ENCODE measurements at places on chromosomes 11 and 22.

DNA sequence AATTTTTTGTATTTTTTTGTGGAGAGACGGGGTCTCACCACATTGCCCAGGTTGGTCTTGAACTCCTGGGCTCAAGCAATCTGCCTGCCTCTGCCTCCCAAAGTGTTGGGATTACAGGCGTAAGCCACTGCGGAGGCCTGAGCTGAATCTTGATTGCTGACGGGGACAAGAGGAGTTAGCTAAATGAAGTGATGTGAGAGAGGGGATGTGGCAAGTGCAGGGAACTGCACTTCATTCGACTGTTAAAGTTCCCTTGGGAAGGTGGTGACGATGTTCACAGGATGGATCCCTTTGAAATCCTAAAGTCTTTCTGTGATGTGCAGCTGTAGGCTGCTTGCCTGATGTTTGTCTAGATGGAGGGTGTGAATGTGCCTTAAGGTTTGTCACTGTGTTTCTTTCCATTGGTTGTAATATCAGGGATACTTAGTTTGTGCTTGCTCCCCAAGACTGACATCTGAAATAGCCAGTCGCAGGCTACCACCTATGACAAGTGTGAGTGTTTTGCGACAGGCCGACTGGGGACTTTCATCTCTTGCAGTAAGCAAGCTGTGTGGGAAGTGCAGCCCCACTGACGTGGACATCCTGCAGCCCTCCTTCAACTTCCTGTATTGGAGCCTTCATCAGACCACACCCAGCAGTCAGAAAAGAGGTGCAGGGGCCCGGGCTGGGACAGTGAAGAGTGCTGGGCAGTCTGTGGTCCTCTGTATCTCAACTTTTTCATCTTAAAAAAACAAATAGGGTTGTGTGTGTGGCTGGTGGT, 19.6 kb upstream of the CCDC134 start:
- DNase-seq = peak; percentile 81

GRCh38 chr22:49776891-49777290, 50.8 kb downstream of the BRD1 start:
- DNase-seq = no peak

DNA sequence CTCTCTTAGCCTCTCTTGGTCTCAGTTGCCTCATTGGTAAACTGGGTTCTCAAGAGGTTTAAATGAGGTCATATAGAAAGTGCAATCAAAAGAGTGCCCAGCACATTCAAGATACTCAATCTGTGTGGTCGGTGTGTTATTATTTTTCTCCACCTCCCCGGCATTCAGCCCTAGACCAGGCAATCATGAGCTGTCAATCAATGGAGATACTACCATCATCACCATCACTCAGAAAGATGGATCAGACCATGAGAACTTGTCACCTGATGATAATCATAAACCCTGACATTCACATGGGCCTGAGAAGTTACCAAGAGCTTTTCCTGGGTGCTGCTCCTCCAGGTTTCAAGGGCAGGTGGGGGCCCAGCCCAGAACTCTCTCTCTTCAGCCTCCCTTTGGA, 166.1 kb downstream of the MN1 start:
- DNase-seq = no peak

- no peak for DNase-seq
These were observed 23.4 kb downstream of the CLPB start for GRCh38 chr11:72410956-72411355.

DNA sequence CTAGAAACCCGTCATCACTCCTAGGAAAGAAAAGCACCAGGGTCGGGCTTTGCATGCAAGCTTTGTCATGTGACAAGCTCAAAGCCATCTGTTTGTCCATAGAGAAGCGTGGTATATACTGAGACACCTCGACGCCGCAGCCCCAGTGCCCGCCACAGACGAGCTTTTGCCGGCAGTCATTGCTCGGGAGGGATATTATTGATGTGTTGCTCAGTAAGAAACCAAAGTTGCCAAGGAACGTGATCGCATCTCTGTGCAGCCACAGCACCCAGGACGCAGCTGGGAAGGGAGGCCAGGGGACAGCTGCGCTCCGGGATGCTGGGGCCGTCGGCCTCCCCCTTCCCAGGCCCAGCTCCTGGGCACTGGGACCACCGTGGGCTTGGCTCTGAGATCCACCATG, 89.5 kb upstream of the KCNQ1OT1 start:
- no peak for DNase-seq

GRCh38 chr22:17368554-17369438, 464 bp upstream of the CECR2 start:
- peak; percentile 67 for DNase-seq

DNA sequence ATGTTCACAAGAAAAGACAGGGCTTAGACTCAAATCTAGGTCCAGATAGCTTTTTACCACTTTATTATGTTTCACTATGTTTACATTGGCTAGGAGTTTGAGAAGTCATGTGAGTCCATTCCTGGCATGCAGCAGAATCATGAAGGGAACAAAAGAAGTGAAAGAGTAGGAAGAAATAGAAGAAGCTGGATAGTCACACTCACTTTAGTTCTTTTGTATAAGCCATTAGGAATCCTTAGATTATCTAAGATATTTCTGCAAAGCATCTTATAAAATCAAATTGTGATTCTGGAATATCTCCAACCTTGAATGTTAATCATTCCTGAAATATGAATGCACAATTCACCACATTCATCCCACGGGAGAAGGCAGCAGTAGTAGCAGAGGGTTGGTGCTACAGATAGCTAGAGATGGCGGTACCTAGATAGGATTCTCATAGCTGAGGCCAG, 31.9 kb downstream of the MAML2 start:
- DNase-seq = peak; percentile 75

DNA sequence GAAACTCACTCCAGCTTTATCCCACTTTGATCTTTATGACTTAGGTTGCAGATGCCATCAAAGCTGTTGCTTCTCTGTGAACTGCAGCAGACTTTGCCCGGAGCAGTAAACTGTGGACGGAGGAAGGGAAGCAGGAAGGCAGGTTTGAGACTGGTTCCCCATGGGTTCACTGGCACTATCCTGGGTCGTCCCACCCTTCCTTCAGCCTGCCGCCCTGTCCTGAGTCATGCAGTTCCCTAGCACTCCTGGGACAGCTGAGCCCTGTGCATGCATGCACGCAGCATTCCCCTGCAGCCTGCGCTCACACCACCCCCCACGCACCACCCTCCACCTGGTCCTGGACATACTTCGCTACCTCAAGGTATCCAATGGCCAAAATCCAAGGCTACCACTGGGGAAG, 23.5 kb upstream of the P2RY2 start:
- DNase-seq = no peak

DNA sequence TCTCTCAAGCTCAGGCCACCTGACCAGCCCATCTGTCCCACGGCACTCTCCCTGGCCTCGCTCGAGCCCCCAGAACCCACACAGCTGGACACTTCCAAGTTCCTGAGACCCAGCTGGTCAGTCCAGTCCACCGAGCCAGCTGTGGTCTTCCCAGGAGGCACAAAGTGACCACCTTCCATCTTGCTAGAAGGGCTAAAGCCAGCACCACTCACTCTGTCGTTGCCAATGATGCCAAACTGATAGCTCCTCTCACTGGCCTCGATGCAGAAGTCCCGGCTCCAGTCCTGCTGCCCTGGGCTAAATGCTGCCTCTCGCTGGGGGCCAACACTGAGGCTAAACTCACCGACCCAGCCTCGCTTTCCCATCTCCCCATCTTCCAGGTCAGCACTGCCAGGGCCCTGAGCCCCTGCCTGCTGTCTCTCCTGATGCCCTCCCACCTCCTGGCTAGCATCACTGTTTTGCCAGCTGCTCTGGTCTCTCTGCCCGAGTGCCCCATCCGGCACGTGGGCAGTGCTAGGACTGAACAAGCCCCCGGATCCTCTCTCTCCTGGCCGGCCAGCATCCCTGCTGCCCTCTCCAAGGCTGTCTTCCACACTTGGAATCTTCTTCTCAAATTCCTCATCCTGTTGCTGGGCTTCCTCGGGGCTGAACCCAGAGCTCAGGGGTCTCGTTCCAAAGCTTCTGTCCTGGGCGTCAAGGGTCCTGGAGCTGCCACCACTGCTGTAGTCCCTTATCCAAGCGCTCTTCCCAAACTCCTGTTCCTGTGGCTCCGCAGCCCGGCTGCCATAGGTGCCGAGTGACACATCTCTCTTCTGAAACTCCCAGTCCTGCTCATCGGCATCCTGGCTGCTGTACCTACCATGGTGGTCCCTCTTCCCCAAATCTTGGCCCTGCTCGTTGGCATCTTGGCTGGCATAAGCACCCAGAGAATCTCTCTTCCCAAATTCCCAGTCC, 15.4 kb downstream of the TNKS1BP1 start:
- DNase-seq = no peak

Measured in cardiac fibroblast (primary cell).